ELF-1 (cell line): ENCODE measurements at places on chromosomes 1 and 21.

DNA sequence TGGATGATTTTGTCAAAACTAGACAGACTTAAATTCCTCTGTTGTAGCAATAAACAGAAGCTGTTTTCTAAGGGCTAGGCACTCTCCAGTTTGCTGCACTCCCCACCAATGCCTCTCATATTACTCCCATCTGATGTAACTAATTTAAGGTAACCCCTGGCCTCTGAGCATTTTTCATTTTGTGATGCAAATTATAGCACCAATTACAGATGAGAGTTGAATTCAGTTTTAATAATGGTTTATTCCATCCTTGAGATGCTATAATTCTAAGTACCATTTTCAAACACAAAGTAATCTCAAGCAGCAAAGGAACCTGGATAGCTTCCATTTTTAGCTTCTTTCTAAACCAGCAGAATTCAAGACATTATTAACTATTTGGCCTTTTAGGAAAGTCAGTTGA lies 280.4 kb upstream of the DAB1 start:
- no peak for DNase-seq

DNA sequence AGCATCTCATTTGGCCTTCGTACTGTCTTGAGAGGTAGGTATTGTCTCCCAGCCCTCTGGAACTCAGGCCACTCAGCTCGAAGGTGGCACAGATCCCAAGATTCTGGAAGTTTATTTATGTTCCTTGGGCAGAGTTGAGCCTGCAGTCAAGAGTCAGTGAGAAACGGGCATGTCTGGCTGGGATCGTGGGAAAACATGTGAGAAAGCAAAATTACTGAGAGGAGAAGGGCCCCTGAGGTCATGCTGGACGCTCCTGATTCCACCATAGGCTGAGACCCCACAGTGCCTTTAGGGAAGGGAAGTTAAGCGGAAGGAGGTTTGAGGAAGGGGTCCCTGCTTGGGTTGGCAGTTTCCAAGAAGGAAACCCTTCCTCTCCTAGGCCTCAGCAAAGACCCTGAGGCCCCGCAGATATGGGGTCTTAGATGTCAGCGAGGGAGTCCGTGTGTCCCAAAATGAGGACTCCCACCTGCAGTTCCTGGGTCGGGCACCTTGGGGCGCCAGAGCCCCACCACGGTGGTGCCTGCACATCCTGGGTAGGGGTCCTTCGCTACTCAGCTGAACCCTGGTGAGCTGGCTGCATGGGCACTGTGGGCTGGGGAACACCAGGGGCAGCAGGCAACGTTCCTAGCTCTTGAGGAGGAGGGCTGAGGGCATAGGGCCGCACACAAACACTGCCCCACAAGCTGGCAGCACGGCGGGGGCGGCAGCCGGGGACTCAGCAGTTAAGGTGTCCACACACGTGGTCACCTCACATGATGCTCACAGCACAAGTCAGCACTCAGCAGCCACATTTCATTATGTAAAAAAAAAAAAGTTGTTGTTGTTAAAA lies 12.3 kb upstream of the SEMA4A start:
- peak; percentile 91 for DNase-seq

DNA sequence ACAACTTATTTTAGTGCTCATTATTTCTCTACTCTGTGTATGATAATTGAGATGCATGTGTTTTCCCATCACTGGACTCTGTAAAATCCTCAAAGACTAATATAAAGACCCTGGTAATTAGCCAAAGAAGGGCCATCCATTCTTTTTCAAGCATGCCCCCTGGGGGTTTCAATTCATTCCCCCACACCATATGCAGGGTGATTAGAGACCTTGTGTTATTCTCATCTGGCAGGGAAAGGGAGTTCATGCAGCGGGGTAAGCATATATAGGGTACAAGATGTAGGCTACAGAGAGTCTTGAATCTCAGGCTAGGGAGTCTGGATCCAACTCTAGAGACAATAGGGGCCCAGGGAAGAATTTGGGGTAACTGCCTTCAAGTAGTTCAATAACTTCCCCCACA lies 166.5 kb downstream of the TNR start:
- DNase-seq: no peak

GRCh38 chr1:18789246-18789645 lies 70.2 kb downstream of the TAS1R2 start:
- DNase-seq: no peak

- no peak for DNase-seq
These were observed 12.6 kb downstream of the SUCO start for GRCh38 chr1:172545396-172546004.

DNA sequence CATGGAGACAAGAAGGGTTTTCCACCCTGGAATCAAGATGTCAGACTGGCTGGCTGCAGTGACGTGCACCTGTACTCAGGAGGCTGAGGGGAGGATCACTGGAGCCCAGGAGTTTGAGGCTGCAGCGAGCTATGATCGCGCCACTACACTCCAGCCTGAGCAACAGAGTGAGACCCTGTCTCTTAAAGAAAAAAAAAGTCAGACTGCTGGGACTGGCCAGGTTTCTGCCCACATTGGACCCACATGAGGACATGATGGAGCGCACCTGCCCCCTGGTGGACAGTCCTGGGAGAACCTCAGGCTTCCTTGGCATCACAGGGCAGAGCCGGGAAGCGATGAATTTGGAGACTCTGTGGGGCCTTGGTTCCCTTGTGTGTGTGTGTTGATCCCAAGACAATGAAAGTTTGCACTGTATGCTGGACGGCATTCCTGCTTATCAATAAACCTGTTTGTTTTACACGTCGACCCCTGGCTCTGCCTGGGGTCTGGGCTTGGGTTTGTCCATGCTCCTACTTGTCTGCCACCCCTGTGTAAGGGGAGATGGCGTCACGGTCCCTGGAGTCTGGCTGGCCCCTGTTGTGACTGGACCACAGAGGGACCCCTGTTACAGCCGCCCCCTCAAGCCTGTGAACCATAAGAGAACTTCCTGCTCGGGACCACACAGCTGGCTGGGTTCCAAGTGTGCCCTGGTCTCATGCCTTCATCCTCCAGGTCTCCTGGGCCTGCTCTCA lies 20.9 kb upstream of the VPS13D start:
- DNase-seq: peak; percentile 90

- DNase-seq: no peak
These were observed 501.8 kb upstream of the ZRANB2 start for GRCh38 chr1:71582673-71583072.
